ENCODE measurements at places on chromosomes 12 and 14.
A peak's percentile ranks its signal among the peaks of the same experiment; 100 is the strongest.

DNA sequence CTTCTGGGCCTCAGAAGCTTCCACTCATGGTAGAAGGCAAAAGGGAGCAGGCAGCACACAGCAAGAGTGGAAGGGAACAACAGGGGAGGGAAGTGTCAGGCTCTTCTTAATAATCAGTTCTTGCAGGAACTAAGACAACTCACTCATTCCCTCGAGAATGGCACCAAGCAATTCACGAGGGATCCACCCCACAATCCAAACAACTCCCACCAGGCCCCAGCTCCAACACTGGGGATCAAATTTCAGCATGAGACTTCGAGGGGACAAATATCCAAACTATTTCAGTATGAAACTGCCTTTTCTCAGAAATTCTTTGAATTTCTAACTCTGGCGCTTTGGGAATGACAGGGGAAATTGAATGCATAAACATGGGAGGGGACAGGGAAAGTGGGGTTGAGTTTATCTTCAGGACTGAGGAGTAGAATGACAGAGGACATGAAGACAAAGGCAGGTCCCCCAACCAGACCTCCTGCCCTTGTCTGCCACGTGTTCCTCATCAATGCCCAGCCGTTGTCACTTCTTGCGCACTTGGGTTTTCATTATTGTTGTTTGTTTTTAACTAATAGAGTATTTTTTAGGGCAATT is 24.6 kb upstream of the APOF start:
- DNase-seq: no peak

DNA sequence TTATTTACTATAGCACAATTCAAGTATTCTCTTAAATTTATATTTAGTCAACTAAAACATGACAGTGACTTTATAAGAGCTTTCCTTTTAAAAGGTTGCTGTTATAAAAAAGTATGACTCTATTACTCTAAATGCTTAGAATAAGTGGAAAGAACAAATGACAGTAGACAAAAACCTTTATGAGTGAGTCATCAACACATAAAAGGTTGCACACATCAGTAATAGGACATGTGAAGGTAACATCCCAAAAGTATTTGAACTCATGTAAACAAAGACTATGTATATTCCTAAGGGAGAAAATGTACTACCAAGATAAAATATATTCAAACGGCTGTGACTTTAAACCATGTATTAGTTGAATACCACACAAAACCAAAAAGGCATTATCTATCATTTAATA is 98.8 kb downstream of the PAWR start:
- DNase-seq: no peak

GRCh38 chr12:132729541-132730320 is 19.1 kb downstream of the PGAM5 start:
- no peak for DNase-seq

DNA sequence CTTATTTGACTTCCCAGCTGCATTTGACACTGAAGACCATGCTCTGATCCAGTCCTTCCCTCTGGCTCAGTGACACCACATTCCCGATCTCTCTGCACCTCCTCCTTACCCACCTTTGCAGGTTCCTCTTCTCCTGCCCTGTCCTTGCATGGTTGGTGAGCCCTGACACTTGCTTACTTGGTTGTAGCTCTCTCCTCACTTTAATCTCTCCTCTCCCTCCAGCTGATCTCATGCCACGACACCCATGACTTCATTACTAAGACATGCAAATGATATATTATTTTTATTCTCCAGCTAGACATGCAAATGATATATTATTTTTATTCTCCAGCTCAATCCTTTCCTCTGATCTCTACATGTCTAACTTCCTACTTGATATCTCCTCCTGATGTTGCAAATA is at the start of gene SERPINA9:
SERPINA9 (minus strand) TSS at position 175 of the 400 bp plus-strand sequence. CDS start 6,357 bp downstream, outside the sequence.
- no peak for DNase-seq

DNA sequence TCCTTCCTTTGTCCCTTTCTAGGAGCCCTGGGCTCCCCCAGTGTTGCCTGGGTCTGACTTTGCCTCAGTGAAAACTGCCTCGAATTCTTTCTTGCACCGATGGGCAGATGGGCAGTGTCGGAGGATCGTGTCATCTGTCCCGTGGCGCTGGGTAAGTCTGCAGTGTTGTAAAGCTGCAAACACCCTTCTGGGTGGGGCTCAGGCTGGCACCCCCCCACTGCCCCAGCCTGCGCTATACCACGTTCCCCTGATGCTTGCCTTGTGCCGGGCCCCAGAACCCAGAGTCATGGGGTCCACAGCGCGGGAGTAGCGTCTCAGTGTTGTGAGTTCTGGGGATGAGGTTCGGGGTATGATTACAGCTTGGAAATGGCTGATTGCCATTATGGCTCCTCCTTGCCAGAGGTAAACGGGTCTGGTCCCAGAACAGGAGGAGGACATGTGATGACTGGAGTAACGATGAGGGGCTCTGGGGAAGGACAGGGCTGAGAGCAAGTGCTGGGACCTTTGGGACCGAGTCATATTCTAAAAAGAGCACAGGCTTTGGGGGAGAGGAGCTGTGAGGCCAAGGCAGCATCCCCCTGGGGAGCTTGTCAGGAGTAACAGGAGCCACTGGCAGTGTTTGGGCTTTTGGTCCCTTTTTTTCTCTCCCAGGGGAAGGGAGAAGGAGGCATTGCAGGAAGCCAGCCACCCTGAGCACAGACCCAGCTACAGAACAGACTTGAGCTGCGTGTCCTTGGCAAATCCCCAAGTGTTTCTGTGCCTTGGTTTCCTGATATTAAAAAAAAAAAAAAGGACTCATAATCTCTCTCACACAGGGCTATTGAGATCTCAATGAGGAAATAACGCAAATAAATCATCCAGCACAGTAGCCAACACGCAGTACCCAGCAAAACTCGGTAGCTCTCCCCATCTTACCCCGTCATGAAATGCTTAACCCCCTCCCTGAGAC is 4.3 kb downstream of the RTL1 start:
- DNase-seq: peak; percentile 82

DNA sequence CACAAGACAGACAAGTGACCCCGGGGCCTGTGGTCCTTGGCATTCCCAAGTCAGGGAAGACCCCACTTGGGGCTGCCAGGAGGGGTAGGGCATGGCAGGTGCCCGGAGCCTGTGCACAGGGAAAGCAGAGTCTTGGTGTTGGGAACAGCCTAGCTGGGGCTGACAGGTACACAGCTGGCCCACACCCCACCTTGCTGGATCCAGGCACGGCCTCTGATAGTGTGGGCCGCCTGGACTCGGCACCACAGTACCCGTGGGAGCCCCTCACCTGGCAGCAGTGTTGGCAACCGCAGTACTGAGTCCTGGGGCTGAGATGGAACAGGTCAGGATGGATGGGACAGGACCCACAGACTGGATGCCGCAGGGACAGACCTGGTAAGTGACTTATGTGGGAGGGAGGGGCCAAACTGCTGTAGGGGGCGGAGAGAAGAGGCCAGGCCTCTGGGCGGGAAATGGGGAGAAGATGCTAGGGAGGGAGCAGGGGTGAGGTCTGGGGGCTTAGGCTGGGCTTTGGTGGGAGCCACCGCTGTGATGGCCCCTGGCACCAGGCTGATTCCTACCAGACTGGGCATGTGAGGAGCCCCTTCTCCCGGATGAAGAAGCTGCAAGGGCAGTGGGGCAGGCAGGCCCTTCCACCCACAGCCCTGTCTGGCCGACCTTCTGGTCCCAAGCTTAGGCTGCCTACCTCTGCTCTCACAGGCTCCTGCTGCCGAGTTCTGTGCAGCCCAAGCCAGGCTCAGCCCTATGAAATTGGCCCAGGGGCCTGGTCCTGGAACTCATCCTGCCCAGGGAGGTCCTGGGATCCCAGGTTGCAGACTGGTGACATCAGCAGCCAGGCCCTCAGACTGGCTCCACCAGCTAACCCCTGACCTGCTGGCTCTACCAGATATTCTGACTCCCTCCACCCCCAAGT is at the start of gene TGM1:
TGM1 (minus strand) TSS at position 357 of the 913 bp plus-strand sequence. CDS start 825 bp downstream, outside the sequence.
- DNase-seq: no peak

DNA sequence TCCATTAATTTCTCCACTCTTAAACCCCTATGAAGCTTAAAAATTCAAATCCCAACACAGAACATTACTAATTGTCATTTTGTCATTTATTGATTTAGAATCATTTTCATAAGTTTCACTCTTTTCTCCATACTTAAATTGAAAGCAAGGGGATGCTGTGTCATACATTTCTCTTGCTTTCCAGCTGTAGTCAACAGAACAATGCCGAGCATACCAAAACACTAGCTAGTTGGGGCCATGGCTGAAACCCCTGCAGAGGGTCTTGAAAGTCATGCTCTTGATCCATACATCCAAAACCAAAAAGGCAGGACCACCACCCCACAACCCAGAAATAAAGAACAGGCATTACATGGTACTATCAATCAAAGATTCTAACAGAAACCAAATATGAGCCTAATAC is 9.0 kb downstream of the EXOC5 start:
- no peak for DNase-seq

DNA sequence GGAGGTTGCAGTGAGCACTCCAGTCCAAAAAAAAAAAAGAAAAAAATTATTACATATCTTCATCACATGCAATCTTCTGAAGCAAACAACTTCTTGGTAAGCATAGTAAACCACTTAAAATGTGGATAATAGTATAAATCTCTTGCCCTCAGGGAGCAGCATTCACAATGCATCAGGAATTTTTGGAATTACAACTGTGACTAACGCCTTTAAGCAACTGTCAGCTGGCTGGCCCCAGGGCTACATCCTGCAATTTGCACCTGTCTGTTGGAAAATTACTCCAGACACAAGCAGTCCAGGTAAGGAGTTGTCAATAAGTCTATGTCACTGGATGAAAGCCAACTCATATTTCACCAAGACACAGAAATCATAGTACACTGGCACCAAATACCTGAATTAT is 5.5 kb upstream of the SLC7A7 start:
- DNase-seq: no peak

- DNase-seq: no peak
Observed at GRCh38 chr12:6442836-6443235, 1.9 kb upstream of the CD27 start.

DNA sequence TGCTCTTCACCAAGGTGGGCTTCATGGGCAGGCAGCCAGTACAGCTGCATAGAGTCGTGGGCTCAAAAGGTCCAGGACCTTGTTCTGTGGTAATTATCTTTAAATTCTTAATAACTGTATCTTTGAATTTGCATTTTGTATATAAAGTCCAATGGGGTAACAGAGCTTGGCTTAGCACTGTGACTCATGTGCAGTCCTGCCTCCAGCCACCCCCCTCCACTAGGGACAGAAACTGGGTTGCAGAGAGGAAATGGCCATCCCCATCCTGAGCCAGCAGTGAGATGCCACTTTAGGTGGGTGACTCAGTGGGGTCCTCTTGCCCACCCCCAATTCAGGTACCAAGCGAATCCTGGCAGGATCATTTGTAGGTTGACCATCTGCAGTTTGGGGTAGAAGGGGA is 48.1 kb downstream of the EPS8 start:
- no peak for DNase-seq

DNA sequence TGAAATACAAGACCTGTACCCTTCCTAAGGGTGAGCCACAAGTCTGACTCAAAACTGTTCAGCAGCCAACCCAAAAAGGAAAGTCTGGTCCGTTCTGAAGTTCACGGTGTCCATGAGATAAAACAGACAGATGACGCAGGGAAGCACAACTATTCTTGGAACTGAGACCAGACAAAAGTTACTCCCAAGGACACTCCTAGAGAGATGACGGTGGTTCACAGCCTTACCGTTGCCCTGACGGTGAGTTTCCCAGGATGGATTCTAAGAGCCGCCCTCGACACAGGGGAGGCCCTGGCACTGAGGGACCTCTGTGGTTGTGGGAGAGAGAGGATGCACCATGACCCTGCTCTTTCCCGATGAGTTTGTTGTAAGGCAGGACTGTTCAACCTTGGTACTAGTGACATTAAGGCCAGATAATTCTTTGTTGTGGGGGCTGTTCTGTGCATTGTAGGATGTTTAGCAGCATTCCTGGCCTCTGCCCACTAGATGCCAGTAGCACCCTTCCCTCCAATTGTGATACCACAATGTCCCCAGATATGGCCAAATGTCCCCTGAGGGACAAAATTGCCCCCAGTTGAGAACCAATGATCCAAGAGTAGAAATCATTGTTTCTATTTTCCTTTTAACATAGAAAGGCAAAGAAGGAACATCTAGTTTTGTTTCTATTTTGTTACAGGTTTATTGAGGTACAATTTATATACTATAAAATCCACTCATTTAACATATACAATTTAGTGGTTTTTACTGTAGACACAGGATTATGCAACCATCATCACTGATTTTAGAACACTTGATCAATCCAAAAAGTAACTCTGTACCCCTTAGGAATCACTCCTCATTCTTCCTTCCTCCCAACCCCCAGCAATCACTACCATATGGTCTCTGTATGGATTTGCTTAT is 23.0 kb downstream of the OR10P1 start:
- DNase-seq: no peak

- no peak for DNase-seq
Observed at GRCh38 chr14:102749393-102750305, 27.6 kb upstream of the TRAF3 start.

DNA sequence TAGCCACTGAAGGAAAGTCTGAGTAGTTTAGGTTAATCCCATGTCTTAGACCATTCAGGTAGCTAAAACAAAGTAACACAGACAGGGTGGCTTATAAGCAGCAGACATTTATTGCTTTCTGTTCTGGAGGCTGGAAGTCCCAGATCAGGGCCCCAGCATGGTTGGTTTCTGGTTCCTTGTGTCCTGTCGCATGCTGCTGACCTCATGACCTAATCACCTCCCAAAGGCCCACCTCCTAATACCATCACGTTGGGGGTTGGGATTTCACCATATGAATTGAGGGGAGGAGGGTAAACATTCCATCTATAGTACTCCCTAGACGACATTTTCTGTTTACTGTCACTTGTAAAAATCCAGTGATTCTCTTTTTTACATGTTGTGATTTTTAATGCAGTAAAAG is 148.6 kb downstream of the FBXL14 start:
- no peak for DNase-seq

- DNase-seq: no peak
Observed at GRCh38 chr12:18681818-18682217, 56.0 kb downstream of the PLCZ1 start.

DNA sequence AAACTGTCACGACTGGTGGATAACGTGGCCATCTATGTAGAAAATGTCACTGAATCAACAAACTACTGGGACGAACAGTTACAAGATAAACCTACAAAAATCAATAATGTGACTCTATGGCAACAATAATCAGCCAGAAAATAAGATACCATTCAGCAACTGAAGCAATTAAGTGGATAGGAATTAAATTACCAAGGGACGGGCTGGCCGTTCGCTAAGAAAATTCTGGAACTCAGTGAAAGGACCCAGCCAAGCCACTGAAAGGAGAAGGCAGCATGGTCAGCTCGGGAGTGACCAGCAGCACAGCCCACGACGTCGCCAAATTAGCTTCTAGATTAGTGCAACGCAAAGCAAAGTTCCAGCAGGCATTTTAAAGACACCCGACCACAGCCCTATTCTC is 33.6 kb upstream of the TMEM179 start:
- no peak for DNase-seq

- no peak for DNase-seq
Observed at GRCh38 chr14:51087031-51087441, 7.9 kb downstream of the TRIM9 start.
